ENCODE measurements at places on chromosomes 11 and 22.

GRCh38 chr11:69947059-69947792 is 128.0 kb upstream of the FGF3 start:
- DNase-seq: no peak

DNA sequence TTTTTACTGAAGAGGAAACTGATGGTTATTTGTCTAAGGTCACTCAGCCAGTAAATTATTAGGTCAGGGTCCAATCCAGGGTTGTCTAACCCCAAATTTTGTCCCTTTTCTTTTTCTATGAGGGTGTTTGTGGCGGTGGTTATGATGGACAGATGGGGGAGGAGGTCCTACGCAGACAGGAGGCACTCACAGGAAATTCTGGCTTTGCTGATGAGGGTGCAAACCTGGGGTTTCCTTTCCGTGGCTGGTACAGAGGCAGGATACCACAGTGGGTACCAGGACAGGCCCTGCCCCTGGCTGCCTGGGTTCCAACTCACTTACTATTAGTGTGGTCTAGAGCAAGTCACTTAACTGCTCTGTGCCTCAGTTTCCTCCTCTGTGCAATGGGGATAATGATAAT is 91.0 kb downstream of the RRM1 start:
- no peak for DNase-seq

- DNase-seq: no peak
Observed at GRCh38 chr11:13777341-13777985, 109.0 kb downstream of the FAR1 start.

GRCh38 chr11:79809487-79809886 is 368.7 kb upstream of the TENM4 start:
- DNase-seq: no peak

DNA sequence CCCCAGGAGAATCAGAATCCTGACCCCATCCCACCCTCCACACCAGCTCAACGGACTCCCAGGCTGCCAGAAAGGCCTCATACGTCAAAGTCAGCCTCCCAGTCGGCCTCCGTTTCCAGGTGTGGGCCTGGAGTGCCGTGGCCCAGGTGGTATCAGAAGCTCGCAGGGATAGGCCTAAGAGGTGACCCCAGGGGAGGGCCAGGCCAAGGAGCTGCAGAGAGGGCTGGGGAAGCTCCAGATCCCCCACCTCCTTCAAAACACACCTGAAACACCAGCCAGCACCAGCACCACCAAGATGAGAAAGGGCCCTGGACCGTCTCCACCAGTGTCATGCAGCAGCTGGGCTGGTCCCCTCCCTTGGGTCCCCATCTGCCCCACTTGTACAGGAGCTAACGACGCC is 20.3 kb downstream of the ASCL2 start:
- DNase-seq: no peak

DNA sequence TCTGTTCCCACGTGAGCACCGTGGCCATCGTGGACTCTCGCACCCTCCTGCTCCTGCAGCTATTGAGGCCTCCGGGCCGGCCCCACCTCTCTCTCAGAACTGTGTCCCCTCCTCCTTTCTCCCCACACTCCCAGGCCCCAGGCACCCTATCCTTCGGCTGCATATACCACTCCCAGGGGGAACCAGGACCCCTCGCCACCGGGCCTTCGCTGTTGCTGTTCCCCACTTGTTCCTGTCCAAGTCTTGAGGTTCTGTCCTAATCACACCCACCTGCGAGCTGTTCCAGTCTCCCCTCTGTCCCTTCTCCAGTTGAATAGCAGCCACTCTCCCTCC is 43.0 kb upstream of the CDON start:
- DNase-seq: no peak

DNA sequence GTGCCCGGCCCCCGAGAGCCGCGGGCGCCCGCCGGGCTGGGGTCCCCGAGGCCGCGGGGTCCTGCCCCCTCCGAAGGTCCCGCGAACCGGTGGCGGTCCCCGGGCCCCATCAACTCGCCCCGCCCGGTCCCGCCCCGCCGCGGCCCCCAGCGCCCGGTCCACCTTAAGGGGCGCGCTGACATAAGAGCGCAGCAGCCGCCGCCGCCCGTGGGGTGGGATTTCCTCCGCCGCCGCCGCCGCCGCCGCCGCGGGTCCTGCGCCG is at the start of gene ZDHHC8:
ZDHHC8 (plus strand) TSS at position 208 of the 262 bp plus-strand sequence. CDS start 144 bp downstream, outside the sequence.
- no peak for DNase-seq

GRCh38 chr11:70862093-70862492 is 390.3 kb downstream of the SHANK2 start:
- no peak for DNase-seq

DNA sequence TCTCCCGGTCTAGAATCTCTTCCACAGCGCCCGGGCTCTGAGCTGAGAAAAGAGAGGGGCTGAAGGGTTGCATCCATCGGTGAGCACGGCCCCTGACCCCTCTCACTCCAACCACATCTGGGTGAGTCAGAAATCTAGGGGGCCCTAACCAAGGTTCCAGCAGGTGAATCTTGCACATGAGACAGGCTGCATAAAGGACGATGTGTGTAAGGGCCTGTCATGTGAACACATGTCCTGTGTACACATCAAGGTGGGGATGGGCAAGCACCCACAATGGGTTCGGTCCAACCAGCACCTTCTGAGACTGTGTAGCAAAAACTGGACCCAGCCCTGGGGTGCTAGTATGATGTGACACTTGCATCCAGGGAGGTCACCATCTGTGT is 1.2 kb downstream of the BET1L start:
- no peak for DNase-seq

- no peak for DNase-seq
Observed at GRCh38 chr11:16804104-16804947, 65.9 kb downstream of the C11orf58 start.

DNA sequence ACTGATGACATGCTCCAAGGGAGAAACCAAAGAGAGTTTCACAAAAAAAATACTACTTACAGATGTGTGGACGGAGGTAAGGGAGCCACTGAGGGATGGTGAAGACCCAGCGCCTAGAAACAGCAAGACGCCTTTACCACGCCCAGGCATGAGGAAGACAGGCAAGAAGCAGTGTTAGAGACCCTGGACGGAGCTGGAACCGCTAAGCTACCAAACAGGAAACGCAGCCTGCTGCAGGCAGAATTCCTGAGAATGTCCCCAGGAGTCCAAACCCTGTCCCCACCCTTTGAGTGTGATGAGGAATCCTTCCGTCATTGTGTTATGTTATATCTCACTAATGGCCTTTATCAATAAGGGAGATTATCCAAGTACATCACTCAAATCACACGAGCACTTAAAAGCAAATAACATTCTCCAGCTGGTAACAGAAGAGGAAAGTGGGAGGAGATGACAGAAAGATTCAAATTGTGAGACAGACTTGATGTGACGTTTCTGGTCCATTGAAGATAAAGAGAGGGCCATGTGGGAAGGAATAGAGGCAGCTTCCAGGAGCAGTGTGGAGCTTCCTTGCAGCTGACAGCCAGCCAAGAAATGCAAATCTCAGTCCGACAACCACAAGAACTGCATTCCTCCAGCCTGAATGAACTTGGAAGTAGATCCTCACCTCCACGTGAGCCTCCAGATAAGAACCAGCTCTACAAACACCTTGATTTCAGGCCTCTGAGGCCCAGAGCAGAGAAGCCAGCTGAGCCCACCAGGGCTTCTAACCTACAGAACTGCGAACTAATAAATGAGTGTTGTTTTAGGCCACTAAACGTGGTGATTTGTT is 19.1 kb downstream of the FAM181B start:
- DNase-seq: no peak

- no peak for DNase-seq
Observed at GRCh38 chr11:74474316-74474715, 7.0 kb upstream of the KCNE3 start.

DNA sequence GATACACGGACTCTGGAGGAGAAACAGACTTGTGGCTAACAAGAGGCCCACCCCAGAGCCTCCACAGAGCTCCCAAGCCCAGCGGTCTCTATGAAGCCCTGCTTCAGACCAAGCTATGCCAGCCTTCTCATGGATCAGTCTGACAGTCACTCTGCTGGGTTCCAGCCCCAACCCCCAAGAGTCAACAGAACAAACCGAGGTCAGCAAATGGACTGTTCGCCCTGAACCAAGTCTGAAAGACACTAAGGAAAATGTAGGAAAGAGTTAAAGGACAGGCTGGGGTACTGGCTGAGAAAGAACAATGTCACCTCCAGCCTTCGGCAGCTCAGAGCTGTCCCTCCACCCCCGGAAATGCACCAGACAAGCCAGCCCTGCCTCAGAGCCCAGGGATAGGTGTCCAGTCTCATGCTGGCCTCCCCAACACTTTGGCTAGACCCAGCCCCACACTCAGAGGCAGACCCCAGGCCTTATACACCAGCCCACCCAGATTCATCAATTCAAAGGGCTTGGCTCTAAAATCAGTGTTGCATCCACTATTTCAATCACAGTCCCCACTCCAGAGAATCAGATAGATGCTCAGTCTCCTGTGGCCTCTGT is 3.8 kb downstream of the ARFGAP2 start:
- DNase-seq: no peak

DNA sequence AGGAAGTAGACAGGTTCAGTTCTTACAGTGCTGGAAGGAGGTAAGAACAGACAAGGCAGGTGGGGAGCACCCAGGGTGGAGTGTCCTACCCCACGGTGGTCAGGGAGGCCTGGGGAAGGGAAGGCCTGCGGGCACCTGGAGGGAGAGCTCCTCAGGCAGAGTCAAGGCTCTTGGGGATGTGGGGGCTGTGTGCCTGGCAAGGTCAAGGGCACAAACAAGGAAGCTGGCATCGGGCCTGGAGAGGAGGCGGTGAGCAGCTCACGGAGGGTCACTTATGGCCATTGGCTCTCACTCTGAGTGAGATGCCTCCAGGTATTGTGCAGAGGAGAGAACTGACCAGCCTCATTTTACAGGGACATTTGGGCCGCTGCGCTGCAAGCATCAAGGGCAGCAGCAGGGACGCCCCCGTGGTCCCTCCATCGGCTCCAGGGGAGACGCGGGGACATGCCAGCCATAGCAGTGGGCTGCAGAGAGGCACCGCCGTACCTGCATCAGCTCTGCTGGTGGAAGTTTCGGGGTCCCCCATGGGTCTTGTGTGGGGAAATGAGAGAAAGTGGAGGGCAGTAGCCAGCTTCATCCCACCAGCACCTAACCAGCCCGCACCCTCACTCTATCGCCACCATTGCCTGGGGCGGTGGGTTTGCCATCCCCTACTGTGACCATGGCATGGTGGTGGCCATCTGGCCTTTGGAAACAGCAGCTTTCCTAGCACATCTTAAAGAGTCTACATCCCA is 37.5 kb upstream of the RTL6 start:
- DNase-seq: no peak

DNA sequence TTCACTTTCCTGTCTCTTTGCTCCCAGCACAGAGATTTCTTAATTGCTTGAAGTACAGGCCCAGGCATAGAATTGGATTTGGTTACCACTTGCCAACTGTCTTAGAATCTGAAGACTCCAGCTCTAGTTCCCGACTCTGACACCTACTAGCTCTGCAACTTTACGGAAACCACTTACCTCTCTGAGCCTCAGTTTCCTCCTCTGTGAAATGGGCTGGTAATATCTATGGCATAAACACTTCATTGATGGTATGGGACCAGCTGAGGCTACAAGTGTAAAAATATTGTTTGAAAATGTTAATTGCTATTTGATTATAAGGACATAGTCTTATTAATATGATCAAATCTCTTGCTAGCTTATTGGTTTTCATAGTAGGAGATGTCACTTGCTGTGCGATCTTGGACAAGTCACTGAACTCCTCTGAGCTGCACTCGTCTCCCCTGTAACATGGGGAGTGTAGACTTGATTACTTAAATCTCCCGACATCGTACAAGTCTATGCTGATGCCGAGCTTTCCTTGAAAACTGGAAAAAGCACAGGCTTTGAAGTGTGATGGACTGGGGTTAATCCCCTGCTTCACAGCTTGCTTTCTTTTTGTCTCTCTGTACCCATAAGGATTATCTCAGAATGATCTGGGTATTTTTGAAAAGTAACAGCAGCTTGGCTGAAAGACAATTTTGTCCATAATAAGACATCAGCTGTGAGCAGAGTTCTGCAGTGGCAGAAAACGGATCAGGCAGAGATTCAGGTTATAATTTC is 11.8 kb upstream of the E2F8 start:
- DNase-seq: no peak

DNA sequence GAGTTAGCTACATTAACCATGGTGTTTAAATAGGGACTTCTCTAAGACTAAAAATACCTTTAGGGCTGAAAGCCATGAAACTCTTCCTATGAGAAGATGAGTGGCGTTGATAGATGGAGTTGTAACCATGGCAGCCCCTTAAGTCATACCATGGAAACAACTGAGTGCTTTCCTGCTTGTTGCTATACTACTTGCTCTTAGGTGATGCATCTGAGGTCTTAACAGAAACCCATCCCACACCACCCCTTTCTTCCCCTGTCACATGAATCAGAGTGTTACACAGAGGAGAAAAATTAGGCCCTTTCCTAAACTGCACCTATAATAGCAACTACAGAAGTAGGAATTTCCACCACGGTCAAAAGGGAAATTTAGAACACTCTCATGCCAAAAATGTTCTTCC is 64.3 kb upstream of the ZC3H12C start:
- DNase-seq: no peak

GRCh38 chr11:73461335-73461840 is 85.2 kb downstream of the RELT start:
- no peak for DNase-seq

DNA sequence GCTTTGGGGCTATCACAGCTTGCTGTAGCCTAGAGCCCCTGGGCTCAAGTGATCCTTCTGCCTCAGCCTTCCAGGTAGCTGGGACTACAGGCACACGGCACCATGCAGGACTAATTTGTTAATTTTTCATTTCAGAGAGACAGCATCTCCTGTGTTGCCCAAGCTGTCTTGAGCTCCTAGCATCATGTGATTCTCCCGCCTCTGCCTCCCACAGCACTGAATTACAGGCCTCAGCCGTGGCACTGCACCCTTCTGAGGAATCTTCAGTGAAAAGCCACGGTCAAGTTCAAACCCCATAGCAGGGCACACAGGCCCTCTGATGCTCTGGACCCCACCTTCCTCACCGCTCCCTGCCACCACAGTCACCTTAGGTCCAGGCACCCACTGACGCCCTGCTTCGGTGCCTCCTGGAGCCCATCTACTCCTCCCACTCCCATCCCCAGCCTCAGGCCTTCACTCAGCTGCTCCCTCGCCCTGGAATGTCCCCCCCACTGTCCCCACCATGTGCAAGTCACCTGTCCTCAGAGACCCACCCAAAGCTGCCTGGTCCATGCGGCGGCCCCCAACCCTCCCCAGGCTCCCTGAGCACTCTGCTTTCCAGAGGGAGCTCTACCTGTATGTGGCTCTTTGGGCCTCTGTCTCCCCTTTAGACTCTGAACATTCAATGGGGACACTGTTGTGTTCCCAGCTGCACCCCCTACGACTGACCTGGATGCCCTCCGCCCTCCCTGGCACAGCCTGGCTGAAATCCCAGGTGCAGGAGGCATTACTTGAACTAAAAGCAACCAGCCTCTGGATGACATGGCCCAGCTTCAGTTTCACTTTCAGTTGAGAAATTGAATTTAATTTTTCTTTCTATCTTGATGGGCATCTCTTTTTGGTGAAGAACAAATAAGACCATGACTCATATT is 1.6 kb downstream of the APOL2 start:
- DNase-seq: no peak

Data from NT2/D1 (cell line).